Muscle of leg (tissue), 16 donors: ENCODE measurements at places on chromosomes 5 and 9. TPM values are rescaled to one million over a fixed set of nuclear protein-coding genes. Genes with fewer than 3 reads are reported as not detected.

GRCh38 chr5:172223901-172224873 is 30.2 kb downstream of the EFCAB9 start:
- H3K36me3 ChIP-seq, result peaks cover 20% of the 10 kb centered on the region
- no peak overlapping the region for H3K27ac ChIP-seq
- DNase-seq, result no peak
- no peaks in the 10 kb centered on the region for H3K27me3 ChIP-seq

- peaks cover 45% of the 10 kb centered on the region for H3K36me3 ChIP-seq
- no peaks in the 10 kb centered on the region for H3K27me3 ChIP-seq
Measured at GRCh38 chr9:128828719-128829452, 708 bp downstream of the SPOUT1 start.

GRCh38 chr9:126799034-126799433 is 5.8 kb upstream of the ZBTB43 start:
- no peaks in the 10 kb centered on the region for H3K36me3 ChIP-seq
- DNase-seq, result no peak
- H3K27ac ChIP-seq, result no peak overlapping the region
- peaks cover 3% of the 10 kb centered on the region for H3K27me3 ChIP-seq
- H3K4me1 ChIP-seq, result no peaks in the 10 kb centered on the region

DNA sequence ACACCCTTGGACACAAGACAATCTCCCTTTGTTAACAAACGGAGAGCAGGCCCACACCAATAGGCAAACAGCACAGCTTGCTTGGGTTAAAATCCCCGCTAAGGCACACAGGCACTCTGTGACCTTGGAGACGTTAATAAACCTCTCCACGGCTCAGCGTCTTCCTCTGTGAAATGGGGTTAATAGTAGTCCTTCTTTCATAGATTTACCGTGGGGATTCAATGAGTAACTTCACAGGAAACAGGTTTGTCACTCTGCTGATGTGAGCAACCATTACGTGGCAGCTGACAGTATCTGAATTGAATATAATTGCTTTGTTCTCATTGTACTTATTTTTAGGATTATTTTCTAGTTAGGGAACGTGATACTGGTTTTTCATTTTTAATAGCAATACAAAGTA is 65.2 kb upstream of the ADRA1B start:
- peaks cover 10% of the 10 kb centered on the region for H3K4me1 ChIP-seq
- DNase-seq, result no peak
- H3K4me3 ChIP-seq, result no peak overlapping the region
- no peaks in the 10 kb centered on the region for H3K27me3 ChIP-seq

DNA sequence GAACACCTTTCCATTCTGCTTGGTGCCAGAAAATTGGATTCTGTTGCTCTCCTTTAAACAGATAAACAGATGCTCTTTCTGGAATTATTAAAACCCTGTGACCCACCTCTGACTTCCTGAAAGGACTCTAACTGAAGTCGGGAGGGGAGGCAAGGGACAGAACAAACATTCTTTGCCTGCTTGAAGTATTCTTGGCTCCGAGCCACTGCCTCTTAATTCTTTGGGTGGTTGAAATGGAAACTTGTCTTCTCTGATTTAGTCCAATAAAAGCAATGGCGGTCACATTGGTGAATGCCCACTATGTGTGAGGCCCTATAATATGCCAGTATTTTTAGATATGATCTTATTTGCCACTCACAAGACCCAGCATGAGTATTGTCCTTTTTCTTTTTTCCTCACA is 236.8 kb downstream of the SLIT3 start:
- no peak overlapping the region for H3K27ac ChIP-seq
- DNase-seq, result peak; percentile 49
- H3K27me3 ChIP-seq, result peaks cover 4% of the 10 kb centered on the region
- no peak overlapping the region for H3K4me3 ChIP-seq
- no peaks in the 10 kb centered on the region for H3K36me3 ChIP-seq

GRCh38 chr5:150550286-150550685 is 42.4 kb downstream of the NDST1 start:
- H3K4me3 ChIP-seq, result no peak overlapping the region
- DNase-seq, result no peak
- H3K4me1 ChIP-seq, result no peaks in the 10 kb centered on the region
- no peaks in the 10 kb centered on the region for H3K27me3 ChIP-seq

GRCh38 chr5:45793638-45794532 is 97.7 kb upstream of the HCN1 start:
- H3K27ac ChIP-seq, result no peak overlapping the region
- no peak overlapping the region for H3K4me3 ChIP-seq
- no peaks in the 10 kb centered on the region for H3K36me3 ChIP-seq
- no peaks in the 10 kb centered on the region for H3K27me3 ChIP-seq

The MAP3K1 gene
- 17.7 TPM for total RNA-seq

The AGXT2 gene
- 0.04 TPM for total RNA-seq
